ENCODE measurements at places on chromosomes 12 and 14. TPM values are rescaled to one million over a fixed set of nuclear protein-coding genes. Genes with fewer than 3 reads are reported as not detected.

DACT1 gene
- 3.3 TPM for total RNA-seq

GRCh38 chr12:78885466-78885865 lies 20.9 kb downstream of the SYT1 start:
- DNase-seq: no peak

SLCO1B1 gene
- total RNA-seq: not detected

- no peak for DNase-seq
These were observed 13.8 kb upstream of the TMTC2 start for GRCh38 chr12:82672811-82673495.

- DNase-seq: no peak
These were observed 124.1 kb upstream of the RFLNA start for GRCh38 chr12:124170760-124171159.

DNA sequence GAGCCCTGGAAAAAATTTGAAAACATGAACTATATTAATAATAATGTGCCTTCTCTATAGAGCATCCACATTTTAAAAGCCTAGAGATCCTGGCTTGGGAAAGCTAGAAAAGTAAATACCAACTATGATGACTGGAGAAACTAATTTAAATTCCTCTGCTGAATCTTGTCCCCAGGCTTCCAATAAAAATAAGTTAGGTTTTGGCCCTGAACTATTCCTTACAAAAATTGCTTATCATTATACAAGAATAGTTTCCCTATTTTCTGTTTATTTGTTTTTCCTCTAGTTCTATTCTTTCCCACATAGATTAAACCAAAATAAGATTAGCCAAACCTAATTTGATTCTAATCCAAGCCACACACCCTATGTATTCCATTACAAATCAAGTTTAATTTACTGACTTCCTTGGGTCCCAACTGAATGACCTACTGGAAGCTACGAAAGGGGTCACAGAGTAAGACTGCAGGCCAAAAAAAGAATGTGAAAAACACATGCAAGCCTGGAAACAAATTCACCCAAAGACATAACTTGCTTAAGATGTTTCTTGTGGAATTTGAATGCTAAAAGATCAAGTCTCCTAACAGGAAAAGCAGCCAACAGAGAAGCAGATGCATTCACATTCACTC lies 133.0 kb downstream of the PAWR start:
- no peak for DNase-seq

DNA sequence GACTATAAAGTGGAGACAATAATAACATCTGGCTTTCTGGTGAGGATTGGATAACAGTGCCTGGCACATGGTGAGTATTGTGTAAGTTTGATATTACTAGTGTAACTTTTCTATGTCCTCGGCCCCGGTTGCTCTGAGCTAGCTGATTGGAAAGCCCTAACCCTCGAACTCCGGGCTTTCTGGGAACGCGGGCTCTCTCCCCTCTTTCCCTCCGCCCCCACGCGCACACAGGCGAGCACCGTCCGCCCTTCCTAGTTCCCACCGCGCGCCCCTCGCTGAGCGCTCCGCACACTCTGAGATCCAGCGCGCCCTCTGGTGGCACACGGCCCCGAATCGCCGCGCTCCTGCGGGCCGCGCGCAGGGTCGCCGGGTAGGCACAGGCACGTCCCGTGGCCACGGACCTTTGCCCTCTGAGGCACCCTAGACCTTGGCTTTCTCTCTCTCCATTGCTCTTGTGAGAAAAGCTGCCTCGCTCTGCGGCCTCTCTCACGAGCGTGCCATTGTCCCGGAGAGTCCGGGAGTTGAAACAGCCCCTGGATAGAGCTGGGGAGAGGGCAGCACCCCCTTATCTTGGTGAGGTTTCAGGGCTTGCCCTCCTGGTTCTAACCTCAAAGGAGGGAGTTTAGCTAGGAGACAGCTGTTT lies 23.2 kb upstream of the ESRRB start:
- DNase-seq: peak; percentile 88

- peak; percentile 60 for DNase-seq
These were observed 21.1 kb downstream of the IFNG start for GRCh38 chr12:68138480-68138879.

DNA sequence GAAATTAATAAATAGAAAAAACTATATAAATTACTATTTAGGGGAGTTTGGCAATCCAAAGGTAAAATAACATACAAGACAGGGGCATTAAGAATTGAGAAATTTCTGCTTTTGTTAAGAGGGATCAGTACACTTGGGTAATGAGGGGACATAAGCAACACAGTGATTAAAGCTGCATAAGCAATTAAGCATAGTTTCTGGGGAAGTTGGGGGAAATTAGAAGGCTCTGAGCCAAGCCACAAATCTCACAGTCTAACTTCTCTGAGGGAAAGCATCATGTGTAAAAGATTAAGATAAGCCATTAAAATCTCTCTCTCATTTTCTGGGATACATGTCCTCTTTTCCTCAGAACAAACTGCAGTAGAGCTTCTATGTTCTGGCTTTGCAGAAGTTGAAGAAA lies 533.9 kb upstream of the LRFN5 start:
- DNase-seq: no peak

RPL6 gene
- total RNA-seq: 1,848 TPM

- no peak for DNase-seq
These were observed 18.7 kb downstream of the PKP2 start for GRCh38 chr12:32877601-32878459.

KLRC2 gene
- not detected for total RNA-seq

DNA sequence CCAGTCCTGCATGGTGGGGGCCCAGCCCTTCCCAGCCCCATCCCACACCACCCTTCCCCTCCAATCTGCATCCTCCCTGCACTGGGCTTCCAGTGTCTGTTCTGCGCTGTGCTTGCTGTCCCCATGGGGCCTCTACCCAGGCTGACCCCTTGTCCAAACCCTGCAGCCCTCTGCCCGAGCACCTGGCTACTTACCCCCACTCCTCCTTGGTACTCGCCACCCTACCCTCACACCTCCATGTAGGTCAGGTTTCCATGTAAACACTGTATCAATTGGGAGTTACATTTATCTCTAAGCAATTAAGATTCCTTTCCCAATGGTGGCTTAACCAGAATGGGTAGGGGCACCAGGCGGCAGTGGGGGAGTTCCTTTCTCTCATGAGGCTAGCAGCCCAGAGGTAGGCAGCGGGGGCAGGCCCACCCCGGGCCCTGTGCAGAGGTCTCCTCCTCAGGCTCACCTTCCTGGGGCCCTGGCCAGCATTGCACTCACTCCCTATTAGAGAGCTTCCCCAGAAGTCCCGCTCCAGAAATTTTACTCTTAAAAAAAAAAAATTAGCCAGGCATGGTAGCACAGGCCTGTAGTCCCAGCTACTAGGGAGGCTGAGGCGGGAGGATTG lies 76.6 kb upstream of the CCND2 start:
- peak; percentile 36 for DNase-seq

C14orf132 gene
- 0.47 TPM for total RNA-seq

GRCh38 chr14:33959692-33960151 lies 8.8 kb upstream of the EGLN3 start:
- no peak for DNase-seq

TMEM119 gene
- 0.47 TPM for total RNA-seq

GPR65 gene
- total RNA-seq: 8.1 TPM

GRCh38 chr14:68603533-68604360 lies 189.1 kb downstream of the ZFP36L1 start:
- no peak for DNase-seq

DNA sequence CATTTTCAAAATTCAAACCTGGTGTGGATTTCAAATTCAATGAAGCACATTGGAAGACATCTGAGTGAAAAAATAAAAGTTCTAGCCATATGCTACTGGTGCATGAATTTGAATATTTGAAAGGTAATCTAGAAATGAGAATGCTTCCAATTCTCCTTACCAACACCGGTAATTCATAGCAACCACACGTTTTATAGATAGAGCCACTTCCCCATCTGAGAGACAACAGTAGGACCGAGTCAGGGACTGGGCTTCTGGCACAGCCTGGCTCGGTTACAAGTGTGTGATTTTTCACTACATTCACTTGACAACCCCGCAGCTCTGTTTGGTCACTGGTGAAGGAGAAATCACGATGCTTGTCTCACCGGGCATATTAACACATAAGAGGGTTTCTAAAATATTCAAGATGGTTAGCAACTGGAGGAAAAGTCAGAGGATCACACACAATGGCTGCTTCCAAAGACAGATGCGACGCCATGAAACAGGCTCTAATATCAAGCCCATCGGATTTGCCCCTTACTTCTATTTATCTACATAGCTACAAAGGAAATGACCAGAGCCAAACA lies 86.5 kb upstream of the FOXN3 start:
- no peak for DNase-seq

DNA sequence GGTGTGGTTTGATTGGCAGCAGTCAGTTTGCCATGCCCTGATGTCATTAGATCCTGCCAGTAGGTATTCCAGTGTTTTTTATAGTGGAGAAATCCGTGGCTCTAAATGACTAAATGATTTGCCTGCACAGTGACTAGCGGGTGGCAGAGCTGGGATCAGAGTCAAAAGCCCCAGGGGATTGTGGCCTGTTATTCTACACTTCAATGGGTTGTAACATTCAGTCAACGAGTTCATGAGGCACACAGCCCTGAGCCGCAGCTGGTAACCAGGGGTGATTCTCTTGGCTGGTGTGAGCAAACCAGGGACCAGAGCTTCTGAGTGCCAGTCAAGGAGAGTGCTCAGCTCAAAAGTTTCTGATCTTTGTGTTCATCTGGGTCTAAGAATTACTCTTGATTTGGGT lies 1.8 kb downstream of the MYH6 start:
- no peak for DNase-seq

DCN gene
- not detected for total RNA-seq

DNA sequence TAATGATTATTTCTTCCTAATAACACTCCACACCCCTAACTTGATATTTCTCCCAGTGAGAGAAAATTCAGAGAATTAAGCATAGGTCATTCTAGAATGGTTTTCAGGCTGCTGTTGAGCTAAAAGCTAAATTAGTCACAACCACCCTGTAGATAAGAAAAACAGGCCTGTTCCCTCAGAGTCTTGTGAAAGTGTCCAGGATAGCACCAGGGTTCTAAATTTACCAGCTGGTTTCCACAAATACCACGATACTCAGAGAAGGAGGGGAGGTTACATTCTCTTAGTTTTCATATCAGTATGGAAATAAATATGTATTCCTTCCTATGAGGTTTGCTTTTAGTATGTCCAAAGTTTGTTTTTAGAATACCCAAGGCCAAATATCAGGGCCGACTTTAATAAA lies 66.0 kb upstream of the YARS2 start:
- DNase-seq: no peak

DNA sequence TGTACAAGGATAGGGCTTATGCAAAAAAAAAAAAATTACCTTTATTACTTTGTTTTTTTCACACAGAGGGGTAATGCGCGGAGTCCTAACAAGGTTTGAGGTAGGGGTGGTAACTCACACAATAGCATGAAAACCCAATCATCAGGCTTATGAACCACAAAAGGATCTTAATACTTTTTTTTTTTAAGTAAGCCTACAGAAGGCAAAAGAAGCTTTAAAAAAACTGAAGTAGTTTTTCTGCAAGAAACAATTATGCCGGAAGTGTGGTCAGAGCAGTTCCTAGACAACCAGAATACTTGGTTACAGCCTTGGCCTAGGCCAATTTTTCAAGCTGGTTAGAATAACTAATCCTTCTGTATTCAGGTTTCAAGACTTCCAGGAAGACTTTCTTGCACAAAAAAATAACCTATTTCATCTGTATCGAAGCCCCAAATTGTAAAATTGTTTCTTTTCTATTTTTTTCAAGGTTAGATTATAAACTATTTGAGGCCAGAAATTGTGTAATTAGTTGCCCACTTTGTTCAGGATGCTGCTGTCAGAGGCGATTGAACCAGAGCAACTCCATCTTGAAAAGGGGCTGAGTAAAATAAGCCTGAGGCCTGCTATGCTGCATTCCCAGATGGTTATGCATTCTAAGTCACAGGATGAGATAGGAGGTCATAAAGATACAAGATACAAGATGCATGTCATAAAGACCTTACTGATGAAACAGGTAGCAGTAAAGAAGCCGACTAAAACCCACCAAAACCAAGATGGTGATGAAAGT lies 1.8 kb upstream of the GNS start:
- DNase-seq: no peak

GRCh38 chr14:74647061-74647677 lies 35.1 kb upstream of the LTBP2 start:
- DNase-seq: no peak

- no peak for DNase-seq
These were observed 100.3 kb upstream of the NCOR2 start for GRCh38 chr12:124667506-124668326.

AQP6 gene
- total RNA-seq: not detected

GRCh38 chr12:116943419-116944372 lies 32.9 kb downstream of the FBXW8 start:
- DNase-seq: no peak

OR10AD1 gene
- not detected for total RNA-seq

GRCh38 chr14:82778008-82778590 lies 1244.4 kb upstream of the SEL1L start:
- no peak for DNase-seq

DNA sequence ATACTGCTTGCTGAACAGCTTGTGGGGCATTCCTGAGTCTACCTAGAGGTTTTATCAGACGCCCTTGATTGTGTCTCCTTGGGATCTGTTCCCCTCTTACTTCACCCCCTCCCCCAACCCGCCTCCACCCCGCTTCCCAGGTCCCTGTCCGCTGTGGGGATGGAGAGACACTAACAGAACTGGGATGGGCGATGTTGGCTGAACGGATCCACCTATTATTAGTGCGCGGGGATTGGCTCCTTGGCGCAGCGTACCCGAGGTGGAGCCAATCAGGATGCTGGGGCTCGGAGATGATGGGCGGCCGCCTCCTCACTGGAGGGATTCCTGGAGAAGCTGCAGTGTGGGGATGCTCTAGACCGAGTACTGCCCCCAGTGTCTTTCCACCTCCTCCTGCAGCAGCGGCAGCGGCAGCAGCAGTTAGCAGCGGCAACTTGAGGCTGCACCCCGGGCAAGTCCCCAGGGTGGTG lies at the start of gene SYT1:
SYT1 (plus strand) TSS at position 372 of the 467 bp plus-strand sequence.
- DNase-seq: no peak

- DNase-seq: no peak
These were observed 13.1 kb downstream of the P2RX2 start for GRCh38 chr12:132631666-132632065.

ZDHHC22 gene
- not detected for total RNA-seq

DNA sequence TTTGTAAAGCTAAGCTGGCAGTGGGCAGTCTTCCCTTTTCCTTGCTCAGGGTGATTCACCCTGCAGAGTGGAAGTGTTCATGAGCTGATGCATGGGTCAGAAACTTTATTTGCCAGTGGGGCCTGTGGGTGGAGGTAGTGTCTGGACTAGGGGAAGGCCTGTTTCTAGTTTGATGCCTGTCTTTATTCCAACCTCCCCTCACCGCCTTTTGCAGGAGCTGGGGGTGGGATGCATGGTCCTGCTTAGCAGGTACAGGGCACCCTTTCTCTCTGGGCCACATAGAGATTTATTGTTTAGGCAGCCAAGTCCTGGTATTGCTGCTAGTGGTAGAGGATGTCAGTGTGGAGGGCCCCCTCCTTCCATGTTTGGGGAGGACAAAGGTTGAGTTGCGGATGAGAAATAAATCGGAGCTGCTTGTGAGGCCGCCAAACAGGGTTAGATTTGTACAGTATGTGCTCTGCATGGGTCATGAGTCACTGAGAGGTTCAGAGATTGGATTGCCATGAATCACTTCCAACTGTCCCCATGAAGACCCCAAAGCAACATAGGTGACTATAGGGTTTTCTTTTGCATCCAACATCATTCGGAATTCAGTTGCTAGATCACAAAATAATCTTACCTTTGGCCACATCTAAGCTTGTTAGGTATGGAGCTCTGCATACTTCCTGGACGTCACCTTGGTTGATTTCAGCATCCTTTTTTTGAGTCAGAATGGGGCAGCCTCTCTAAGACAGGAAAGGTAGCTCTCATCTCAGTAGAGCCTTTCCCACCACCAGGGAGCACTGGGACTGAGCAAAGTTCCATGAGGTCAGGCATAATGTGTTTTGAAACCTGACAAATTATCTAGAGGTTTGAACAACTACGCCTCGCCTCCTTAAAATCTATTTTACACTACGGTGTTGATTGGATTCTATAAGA lies 8.8 kb downstream of the SMOC1 start:
- DNase-seq: no peak

All from activated CD4-positive, alpha-beta T cell treated with anti-CD3 and anti-CD28 coated beads, Interleukin-2, amount 10 ng/mL, durations not matched to agents 24 days and 14 days (primary cell).